ENCODE measurements at places on chromosomes 11 and 22.

- DNase-seq = peak; percentile 54
Measured at GRCh38 chr11:32960553-32961164, 55.0 kb upstream of the DEPDC7 start.

- no peak for DNase-seq
Measured at GRCh38 chr11:85809863-85810262, 1.1 kb downstream of the SYTL2 start.

DNA sequence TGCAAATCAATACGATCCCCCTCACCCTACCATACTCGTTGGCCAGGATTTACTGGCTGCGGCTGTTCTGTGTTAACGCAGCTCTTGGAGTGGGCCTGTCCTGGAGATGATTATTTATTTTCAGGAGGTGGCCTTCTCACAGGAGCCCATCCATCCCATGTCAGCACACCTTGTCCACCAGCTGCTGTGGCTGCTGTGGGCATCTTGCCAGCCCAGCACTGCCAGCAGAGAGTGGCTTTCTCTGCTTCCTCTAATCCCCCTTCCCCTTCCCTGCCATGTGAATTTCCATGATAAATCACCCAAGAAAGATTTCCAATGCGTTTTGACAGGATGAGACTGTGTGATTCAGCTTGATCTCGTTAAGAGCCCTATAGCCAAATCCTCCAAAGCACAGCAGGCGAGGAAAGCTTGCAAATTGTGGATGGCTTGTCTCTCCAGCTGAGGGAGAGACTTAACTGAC lies 309.1 kb upstream of the C11orf87 start:
- no peak for DNase-seq

DNA sequence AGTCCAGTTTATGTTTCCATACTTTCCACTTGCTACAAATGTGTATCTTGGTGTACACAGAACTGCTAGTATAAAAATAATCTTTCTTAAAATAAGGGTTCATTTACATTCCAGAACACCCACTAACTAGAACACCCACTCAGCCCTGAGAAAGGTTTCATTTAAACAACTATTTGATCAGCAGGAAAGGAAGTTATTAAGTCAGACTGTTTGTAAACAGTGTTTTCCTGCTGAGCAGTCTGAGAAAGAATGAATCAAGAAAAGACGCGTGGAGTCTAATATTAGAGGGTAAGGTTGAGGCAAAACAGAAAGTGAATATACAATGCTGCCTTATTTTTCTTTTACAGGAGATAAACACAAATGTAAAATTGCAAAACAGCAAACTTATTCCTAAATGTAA lies 32.7 kb downstream of the NARS2 start:
- DNase-seq = no peak

- DNase-seq = no peak
Measured at GRCh38 chr11:102920118-102920684, 35.3 kb downstream of the MMP13 start.

GRCh38 chr11:61764606-61765260 lies 12.3 kb downstream of the MYRF start:
- no peak for DNase-seq

- peak; percentile 49 for DNase-seq
Measured at GRCh38 chr22:39253435-39254070, 8.8 kb upstream of the PDGFB start.

DNA sequence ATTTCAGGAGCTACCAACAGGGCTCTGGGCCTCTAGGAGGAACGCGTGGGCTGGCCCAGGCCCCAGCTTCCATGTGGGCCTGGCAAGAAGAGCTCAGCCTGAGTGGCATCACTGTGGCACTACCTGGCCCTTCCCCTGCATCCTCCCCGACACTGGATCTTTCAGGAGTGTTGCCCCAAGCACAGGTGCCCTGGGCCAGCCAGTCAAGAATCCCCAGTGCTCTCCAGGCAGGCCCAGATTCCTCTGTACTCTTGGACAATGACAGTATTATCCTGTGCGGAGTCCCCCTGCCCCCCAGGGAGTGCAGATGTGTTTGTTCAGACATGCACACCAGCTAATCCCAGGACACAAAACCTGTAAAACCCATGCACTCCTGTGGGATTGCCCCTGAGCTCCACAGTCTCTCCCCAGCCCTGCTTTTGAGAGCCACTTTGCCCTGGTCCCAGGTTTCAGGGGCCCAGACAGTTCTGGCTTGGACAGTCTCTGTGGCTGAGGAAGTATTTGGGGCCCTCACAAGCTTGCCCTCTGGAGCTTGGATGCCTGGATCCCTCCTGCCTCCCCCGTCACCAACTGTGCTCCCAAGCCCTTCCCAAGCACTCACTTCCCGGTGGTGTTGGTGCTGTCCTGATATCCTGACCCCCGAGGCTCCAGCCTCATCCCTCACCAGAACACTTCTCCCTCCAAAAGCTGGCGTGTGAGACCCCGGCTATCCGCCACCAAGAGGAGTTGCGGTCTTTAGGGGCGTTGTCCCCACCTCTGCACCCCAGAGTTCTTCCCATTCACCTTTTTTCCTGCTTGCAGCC lies 39.9 kb downstream of the KCNC1 start:
- no peak for DNase-seq

GRCh38 chr22:42655693-42656092 lies 6.5 kb upstream of the CYB5R3 start:
- DNase-seq = no peak

- DNase-seq = no peak
Measured at GRCh38 chr11:12182676-12183541, 72.5 kb downstream of the MICAL2 start.

GRCh38 chr22:50227579-50228215 lies 17.1 kb downstream of the TUBGCP6 start:
- DNase-seq = no peak

DNA sequence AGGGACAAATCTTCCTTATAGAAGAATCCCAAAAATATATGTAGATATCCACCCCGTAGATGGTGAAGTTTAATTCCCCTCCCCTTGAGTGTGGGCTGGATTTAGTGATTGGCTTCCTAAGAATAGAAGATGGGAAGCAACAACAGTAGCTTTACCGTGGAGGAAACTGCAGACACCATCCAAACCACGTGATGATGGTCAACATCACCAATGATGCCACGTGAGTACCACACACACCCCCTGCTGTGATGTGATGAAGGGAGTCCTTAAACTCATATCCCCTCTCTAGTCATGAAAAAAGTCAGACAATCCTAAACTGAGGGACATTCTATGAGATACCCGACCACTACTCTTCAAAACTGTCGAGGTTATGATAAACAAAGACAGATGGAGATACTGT lies 76.4 kb upstream of the SLC22A12 start:
- no peak for DNase-seq

DNA sequence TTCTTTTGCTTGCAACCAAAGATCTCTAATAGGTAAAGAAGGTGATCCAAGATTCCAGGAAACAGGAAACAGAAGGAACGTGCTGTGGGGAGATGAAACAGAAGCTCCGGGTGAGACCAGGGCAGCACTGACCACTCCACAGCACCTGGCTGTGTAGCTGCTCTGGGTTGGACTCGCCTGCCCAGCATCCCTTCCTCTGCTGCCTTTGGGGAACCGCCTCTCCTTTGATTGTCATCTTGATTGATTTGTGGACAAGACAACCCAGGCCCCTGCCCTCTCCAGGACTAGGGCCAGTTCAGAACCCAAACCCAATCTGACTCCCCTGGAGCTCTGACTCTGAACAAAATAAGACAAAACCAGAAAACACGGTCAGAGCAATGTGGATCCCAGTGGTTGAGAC lies 14.7 kb upstream of the APOBEC3A start:
- DNase-seq = no peak

DNA sequence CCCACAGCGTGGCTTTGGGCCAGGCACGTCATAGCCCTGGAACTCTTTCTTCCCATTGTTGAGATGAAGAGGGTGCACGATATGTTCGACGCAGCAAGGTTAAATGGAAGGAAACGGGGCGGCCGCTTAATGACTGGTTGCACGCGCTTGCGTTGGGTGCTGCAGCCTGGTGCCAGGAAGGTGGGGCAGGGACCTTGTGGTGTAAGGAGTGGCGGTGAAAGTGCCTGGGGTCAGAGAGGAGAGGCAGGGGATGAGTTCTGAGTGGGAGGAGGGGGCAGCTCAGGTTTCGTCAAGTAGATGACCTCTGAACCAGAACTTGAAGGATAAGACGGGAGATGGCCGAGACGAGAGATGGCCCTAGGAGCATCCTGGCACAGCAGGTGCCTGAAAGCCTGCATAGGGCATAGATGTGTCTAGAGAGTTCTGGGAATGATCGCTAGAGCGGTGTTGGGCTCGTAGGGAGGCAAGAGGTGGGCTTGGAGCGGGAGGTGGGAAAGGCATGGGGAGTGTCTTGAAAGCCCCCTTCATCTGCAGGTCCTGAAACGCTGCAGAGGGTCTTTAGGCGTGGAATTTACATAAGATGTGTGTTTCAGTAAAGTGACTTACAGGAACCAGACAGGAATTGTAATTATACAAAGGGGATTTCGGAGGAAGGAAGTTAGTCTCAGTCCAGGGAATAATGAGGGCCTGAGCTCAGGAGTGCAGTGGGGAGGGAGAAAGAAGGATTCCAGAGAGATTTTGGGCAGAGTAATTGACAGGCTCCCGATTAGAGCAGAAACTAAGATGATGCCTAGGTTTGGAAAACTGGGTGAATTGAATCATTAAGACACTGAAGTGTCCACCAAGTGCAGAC lies 43.2 kb upstream of the CLDN5 start:
- no peak for DNase-seq

DNA sequence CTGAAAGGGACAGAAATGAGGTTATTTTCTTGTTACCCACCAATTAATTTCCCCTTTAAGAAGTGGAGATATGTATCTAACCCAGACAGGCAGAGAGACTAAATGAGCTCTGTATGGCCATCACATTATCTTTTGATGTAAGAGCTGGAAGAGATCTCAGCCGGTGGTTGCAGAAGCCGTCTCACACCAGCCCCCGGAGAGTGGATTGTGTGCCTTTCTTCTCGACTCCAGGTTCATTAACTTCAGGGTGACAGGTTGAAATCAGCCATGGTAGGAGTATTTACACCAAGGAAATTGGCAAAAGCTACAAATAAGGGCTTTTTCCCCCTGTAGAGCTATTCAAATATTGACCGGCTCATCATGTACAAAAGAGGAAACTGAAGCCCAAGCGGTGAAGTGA lies 580.3 kb upstream of the CADM1 start:
- no peak for DNase-seq

DNA sequence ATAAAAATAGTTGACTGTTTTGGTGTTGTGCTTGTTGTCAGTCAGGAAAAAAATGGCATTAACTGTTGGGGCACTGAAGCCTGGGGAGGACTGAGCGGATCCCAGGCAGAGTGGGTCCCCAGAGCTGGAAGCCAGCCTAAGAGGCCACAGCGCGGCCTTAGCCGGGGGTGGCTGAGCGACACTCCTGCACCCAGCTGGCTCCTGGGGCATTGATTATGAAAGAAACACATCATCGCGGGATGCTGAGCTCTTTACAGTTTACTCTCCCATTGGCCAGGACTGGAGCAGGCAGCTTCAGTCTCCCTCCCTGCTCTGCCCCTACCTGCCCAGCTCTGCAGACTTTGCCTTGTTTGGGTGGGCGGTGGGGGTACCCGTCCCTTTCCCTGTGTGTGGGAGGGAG lies 121.5 kb downstream of the ST3GAL4 start:
- DNase-seq = no peak

- no peak for DNase-seq
Measured at GRCh38 chr11:58637371-58637770, 14.9 kb downstream of the CNTF start.
